ENCODE measurements at places on chromosomes 3 and 15. TPM values are rescaled to one million over a fixed set of nuclear protein-coding genes. Genes with fewer than 3 reads are reported as not detected.

The CHST2 gene
- total RNA-seq: 5.0 TPM

The AHSG gene
- total RNA-seq: 0.84 TPM

The GPR15 gene
- total RNA-seq: 2.0 TPM

The CLDN11 gene
- 0.19 TPM for total RNA-seq

The LRRC2 gene
- 0.03 TPM for total RNA-seq

The ANKRD34C gene
- not detected for total RNA-seq

The GFM1 gene
- 131 TPM for total RNA-seq

The FAM3D gene
- total RNA-seq: not detected

GRCh38 chr15:36392676-36393266 lies 186.7 kb upstream of the CDIN1 start:
- DNase-seq: no peak

GRCh38 chr3:139016430-139017048 lies 4.2 kb downstream of the PRR23B start:
- no peak for DNase-seq

- no peak for DNase-seq
Observed at GRCh38 chr3:6697722-6698121, 163.2 kb upstream of the GRM7 start.

DNA sequence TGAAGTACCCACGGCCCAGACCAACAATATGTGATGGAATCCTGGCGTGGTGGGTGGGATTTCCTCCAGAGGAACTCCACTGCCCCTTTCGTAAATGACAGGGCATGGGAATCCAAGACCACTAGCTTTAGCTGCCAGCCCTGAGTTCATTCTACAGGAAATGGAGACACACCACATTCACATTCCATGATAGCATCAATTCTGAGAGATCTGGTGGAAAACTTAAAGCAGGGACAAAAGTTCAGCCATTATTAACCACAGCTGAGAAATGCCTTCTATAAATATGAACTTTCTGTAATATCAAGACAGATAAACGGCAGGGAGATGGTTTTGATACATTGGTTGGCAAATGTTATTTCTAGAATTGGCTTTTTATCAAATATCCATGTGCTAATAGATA lies 98.2 kb downstream of the FBN1 start:
- no peak for DNase-seq

DNA sequence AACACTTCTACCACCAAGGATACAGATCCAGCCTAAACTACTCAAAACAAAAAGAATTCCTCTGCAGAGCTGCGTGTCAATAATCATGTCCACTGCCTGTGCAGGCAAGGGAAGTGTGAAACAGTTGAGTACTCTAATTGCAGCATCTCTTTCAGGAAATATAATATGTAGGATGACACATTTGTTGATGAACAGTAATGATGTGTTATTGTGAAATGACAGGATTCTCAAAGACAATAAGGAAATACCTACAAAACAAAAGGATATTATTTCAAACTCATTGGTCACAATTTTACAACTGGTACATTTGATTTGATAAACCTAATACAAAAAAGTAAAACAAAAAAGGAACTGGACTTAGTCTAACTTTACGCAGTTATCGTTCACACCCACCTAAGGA lies 4.4 kb downstream of the SPG11 start:
- no peak for DNase-seq

DNA sequence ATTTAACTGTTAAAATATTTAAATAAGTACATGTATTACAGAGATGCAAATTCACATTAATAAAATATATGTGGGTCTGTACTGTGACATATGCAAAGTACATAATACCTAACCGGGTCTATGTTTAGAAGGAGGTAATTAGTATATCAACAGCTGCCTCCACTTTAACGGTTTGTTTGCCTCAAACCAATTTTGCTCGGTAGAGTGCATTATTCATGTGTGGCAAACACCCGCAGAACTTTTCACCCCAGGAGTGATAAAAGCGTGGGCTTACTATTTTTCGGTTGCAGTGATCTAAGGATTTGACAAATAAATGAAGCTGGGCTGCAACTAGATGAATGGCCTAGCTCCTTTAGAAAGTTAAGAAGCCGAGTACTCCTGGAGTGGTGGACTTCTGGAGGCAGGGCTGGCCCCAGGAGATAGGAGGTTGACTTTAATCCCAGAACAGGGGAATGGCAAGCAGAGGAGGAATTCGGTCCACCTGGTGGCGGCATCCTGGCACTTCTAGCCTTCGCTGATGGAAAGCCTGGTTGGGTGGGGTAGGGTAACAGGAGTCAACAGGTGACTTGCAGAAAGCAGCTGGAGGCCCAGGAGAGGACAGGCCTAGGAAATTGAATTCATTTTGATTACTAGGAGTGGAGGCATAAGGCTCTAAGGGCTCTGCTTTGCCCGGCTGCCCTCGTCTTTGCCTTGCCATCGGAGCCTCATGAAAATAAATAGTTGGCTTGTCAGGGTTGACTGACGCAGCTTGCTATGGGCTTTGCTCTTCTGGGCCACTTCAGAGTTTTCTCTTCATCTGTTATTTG lies 2.4 kb downstream of the SLCO3A1 start:
- DNase-seq: no peak

DNA sequence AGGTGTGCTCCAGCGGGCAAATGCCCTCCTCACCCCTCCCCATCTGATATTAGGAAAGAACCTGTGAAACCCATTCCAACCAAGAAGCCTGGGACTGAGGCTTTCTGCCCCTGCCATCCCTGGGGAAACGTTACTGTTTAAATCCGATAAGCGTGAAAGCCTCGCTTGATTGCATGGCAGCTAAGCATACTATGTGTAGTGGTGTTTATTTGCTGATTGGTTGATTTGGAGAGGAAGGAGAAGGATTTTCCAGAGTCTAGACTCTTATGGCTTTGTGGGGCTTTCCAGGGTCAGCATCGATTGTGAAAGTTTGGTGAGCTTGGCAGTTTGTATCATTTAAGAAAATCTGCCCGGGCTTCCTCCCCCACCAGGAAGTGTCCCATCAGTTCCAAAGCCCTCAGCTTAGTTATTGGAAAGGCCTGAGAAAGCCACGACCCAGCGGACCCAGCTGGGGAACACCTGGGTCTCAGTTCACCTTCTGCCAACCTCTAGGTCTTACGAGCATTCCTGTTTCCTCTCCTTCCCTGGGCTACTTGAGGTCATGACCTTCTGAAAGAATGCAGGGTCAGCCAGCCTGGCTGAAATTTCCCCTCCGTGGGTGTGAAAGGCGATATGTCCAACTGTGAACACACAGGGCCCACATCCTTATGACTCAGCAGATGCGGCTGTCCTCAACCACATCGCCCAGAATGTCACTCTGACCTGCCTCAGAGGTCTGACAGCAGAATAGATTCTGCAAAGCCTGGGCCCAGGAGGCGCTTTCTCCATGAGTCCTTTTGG lies 62.8 kb upstream of the HERC1 start:
- DNase-seq: no peak

GRCh38 chr3:133413161-133414020 lies 13.5 kb downstream of the BFSP2 start:
- DNase-seq: no peak

DNA sequence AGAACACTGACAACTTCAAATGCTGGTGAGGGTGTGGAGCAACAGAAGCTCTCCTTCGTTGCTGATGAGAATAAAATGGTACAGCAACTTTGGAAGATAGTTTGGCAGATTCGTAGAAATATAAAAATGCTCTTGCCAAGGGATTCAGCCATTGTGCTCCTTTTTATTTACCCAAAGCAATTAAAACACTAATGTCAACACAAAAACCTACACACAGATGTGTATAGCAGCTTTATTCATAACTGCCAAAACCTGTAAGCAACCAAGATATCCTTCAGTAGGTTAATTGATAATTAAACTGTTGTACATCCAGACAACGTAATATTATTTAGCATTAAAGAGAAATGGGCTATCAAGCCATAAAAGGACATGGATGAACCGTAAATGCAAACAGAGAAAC lies 37.8 kb upstream of the LSAMP start:
- no peak for DNase-seq

DNA sequence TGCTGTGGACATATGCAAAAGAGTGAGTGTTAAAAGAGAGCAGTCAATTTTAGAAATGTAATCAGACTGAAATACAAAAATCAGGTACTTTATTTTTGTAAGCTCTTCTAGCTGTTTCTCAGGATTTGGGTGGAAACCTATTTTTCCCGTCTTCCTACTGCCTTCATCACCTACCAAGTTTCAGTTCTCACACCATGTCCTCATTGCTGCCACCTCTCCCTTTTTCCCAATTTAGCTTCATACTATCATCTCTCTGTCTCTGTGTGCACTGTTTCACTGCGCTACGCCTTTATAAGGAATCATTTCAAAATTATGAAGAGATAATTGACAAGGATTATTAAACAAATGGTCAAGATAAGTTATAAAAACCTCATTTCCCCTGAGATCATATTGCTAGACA lies 7.7 kb downstream of the SRP14 start:
- no peak for DNase-seq

DNA sequence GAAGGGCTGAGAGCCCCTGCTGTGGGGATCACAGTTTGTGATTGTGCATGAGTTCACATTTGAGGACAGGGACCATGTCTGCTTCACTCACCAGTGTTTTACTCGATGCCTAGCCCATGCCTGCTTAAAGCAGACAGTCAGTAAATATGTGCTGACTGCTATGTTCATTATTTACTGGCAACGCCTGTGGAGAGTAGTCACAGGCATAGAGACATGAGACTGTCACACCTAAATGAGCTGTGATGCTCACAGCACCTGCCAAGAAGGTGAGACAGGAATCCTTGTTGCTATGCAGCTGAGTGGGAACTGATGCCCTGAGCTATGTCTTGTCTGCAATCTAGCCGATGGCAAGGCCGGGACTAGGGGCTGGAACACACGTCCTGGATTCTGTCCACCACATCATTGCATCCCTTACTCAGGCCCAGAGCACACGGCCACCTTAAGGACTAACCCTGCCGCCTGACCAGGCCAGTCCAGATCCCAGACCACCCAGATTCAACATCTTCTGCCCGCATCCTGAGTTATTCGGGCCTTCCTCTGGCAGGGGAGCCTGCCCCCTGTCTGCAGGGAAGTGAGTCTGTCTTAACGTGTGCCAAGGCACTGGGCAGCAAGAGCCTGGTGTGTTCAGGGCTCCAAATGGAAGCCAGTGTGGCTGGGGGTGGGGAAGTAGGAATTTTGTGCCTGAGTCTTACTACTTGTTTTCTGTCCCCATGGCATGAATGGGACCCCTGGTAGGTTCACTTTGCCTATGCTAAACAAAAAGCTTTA lies 44.8 kb downstream of the FGD5 start:
- DNase-seq: no peak

DNA sequence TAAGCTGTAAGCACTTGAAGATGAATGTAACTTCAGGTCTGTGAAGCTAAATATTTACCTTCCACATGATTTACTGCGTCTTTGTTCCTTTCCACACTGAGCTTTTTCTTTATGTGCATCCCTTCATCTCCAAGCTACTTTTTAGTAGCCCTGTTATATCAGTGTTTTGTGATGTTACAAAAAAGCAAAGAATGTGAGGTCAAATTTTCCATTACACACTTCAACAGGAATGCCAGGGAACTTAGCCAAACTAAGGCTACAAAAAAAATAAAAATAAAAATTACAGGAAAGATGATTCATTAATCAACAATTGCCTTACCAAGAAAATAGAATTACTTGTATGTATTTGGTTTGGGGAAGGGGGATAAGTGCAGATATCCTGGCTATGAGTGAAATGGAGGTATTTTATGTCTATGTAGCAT lies 73.0 kb downstream of the FILIP1L start:
- no peak for DNase-seq

DNA sequence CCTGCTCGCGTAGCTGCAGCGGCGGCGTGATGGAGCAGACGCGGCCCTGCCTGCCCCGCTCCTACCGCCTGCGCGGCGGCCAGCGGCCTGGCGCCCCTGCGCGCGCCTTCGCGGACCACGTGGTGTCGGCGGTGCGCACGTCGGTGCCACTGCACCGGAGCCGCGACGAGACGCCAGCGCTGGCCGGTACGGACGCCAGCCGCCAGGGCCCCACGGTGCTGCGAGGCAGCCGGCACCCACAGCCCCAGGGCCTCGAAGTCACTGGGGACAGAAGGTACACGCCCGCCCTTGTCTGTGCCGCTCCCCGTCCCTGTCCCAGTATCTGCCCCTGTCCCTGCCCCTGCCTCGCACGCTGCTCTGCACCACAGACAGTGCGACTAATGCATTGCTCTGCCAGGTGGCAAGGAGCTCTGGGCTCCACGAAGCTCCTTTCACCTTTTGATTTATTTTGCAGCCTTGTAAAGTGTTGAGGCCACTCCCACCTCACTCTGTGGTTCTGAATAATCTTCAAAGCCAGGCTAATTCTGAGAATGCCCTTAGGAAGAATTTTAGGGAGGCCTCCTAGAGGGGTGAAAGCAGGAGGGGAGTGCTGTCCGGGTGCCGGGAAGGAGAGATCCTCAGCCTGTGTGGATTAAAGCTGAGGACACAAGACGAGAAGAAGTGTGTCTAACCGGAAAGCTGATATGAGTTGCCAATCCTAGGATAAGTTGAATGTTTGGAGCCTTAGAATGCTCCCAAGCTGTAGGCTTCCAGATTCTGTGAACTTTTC lies 100.0 kb downstream of the THSD4 start:
- DNase-seq: no peak

- DNase-seq: no peak
Observed at GRCh38 chr3:45507820-45508317, 86.7 kb upstream of the LIMD1 start.

Measured in activated T-cell treated with anti-CD3 and anti-CD28 coated beads, Interleukin-2, amount 50 U/mL, for 4 hours (primary cell).